ENCODE measurements at places on chromosomes 5 and 9. TPM values are rescaled to one million over a fixed set of nuclear protein-coding genes. Genes with fewer than 3 reads are reported as not detected.

PCA3 gene
- not detected for total RNA-seq

RUFY1 gene
- total RNA-seq: 31.7 TPM

EXOSC3 gene
- total RNA-seq: 31.8 TPM

ADRA1B gene
- 28.4 TPM for total RNA-seq

SLC31A2 gene
- total RNA-seq: 1.4 TPM

CDO1 gene
- total RNA-seq: not detected

F2R gene
- 9.1 TPM for total RNA-seq

FBP2 gene
- total RNA-seq: not detected

- DNase-seq: no peak
Measured at GRCh38 chr9:136941231-136942111, 3.1 kb downstream of the FBXW5 start.

GRCh38 chr9:6852243-6852963, 94.6 kb downstream of the KDM4C start:
- DNase-seq: peak; percentile 76

DNA sequence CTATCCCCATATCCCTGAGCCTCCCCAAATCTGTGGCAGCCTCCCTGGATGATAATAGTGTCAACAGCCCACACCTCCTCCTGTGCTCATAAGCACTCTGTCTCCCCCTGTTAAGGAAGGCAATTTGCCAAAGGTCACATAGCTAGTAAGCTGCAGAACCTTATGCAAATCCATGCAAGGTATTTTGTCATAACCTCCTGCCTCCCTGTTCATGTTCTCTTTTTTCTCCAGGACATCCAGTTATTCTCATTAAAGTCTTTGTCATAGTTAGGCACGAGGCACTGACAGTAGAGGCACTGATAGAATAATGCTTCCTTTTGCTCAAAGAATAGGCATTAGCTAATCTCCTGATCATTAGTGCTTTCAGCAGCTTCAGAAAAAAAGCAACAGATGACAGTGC, 10.2 kb upstream of the AUH start:
- DNase-seq: no peak

DNA sequence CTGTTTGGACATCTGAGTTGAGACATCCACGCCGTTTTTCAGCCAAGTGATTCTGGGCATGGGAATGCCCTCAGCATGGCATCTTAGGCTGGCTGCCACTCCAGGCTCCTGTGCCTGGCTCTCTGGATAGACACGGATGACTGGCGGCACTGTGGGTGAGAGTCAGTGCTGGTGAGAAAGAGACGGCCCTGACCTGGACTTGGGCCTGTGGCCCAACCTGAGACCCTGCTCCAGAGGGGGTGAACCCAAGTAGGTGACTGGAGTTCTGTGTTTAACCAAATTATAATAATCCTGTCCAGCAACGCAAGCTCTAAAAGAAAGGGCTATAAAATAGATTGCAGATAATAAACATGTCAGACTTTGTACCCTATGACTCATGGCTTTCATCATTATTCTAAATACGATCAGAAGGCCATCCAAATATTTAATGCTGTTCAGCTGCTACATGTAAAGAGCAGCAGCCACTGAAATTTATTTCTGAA, 173.9 kb downstream of the HSPA4 start:
- DNase-seq: peak; percentile 51

- DNase-seq: no peak
Measured at GRCh38 chr5:168404365-168404764, 81.9 kb upstream of the RARS1 start.

GRCh38 chr5:166582416-166582815, 1709.0 kb upstream of the WWC1 start:
- no peak for DNase-seq

GRCh38 chr5:143130613-143131305, 272.7 kb downstream of the NR3C1 start:
- DNase-seq: no peak

- DNase-seq: peak; percentile 3
Measured at GRCh38 chr5:30808996-30809395, 384.5 kb upstream of the CDH6 start.

GRCh38 chr9:133758228-133758627, 20.1 kb upstream of the SARDH start:
- no peak for DNase-seq

DNA sequence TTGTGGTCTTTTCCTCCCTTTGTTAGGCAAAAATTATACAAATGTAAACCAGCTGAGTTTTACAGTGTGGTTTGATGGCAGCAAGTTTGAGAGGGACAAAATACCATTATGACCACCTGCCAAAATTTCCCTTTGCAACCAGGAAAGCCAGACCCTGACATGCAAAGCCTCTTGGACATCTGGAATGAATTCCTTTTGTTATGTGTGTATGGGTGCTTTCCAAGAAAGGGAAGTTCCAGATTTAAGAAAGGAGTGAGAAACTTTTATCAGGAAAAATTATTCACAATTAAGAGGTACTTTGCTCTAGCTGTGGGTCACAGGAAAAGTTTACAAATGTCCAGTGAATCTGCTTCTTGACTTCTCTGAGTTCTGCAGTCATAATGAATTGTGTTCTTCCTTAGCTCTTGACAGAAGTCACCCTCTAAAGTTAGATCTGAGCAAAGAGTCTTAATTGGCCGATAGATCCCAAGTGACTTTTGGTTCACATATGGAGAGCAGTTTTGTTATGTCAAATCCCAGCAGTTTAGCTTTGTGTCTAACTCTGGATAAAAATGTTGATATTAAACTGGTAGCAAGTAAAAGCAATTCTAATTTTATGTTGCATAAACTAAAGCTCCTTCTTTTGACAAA, 295.9 kb upstream of the ZNF608 start:
- DNase-seq: no peak

GRCh38 chr5:55108661-55109060, 6.2 kb downstream of the GZMA start:
- no peak for DNase-seq
